ENCODE measurements at places on chromosomes 6 and 20.

- DNase-seq: no peak
Observed at GRCh38 chr6:137353346-137353745, 134.2 kb upstream of the IFNGR1 start.

DNA sequence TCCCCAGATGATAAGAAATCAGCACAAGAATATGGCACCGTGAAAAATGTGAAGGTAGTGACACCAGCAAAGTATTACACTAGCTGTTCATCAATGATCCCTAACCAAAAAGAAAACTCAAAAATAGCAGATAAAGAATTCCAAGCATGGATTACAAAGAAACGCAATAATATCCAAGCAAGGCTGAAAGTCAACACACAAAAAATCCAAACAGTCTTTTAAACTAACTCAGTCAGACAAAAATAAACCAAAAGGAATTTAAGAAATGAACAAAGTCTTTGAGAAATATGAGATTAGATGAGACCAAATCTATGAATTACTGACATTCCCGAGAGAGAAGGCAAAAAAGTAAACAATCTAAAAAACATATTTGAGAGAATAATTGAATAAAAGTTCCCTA lies 976.1 kb upstream of the MAP3K7 start:
- no peak for DNase-seq

DNA sequence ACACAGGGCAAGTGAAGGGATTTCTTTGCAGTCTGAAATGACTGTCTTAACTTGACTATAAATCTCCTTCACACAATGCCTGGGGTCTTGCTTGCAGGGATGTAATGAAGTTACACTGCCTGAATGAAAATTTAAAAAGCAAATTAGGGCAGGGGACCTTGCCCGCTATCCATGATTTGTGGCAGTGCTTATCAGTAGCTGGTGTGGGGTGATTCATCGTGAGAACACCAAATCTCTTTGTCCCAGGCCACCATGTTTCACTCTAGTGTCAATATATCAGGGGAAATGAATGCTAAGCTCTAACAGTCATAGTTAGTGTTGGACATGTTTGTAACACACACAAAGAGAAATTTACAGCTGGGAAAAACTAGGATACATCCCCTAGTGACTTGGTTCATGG lies 713.7 kb upstream of the EPHA7 start:
- no peak for DNase-seq

GRCh38 chr6:10598084-10598960 lies 77.2 kb downstream of the GCNT2 start:
- no peak for DNase-seq

- DNase-seq: no peak
Observed at GRCh38 chr6:5155906-5156305, 70.8 kb downstream of the PPP1R3G start.

DNA sequence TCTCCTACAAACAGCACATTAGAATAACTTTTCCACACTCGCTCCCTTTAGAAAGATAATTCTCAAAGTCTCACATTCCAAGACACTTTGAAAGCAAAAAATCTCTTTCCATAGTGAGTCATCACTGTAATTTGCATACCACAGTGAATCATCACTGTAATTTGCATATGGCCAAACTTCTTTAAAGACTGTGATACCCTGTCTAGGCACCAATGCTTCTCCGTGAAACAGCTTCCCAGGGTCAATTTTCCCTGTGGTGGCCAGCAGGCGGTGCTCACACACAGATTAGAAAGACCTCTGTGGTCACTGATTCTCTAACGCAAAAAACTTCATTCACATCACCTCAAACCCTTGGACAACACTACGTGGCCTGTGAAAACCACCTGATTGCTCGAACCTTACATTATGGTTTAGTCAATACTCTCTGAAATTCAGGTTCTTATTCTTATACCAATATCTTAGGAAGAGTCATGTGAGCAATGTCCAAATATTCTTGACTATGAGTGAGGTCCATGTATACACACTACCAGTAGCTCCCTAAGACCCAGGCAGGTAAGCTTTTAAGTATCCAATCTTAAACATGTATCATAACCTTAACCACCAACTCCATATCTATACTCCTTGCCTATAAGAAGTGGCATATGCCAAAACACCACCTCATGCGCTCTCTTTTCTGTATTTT lies 78.5 kb upstream of the PHACTR1 start:
- peak; percentile 15 for DNase-seq

DNA sequence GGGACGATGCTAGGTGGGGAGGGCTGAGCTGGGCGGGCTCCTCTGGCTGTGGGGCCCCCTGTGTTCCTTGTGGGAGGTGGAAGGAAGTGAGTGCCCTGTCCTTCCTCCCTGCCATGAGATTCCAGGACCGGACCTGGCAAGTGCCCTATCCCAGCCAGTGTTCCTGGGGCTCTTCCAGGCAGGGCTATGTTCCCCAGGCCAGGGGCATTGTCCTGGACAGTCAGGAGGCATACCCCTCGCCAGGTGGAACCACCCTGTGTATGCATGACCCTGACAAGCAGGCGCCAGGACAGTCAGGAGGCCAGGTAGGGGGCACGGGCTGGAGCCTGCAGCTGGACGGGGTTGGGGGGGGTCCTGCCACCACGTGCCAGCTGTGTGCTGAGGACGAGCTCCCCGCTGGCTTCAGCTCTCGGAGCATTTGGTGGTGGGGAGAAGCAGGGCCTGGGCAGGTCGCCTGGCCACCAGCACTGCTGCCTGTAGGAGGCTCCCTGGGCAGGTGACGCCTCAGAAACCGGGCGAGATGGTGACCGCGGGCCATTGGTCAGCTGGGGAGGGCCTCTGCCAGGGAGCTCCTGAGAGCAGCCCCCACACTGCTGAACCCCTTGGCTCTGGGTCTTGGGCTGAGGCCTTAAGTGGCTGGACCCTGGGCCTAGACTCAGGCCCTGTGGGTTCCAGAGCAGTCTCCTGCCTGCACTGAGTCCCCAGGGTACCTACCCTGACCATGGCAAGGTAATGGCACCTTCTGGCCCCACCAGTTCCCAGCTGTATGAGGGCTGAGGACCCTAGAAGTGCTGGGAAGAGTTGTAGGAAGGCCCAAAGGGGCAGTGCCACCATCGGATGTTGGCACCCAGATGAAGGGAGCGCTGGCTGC lies 694 bp downstream of the SLC17A9 start:
- DNase-seq: no peak

DNA sequence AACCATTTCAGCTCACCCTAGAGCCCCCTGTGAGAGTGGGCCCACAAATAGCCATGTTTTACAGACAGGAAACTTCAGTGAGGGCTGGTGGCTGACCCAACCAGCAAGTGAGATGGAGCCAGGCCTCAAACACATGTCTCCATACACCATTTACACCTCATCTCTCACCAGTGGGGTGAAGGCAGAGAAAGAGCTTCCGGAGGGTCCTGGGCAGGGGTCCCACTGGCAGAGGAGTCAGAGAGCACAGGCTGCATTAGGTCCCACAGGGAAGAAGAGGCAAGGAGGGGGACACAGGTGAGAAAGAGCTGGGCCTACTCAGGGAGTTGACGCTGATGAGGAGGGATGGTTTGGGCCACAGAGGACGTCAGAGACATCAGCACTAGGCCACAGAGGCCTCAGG lies 172.6 kb downstream of the VEGFA start:
- no peak for DNase-seq

DNA sequence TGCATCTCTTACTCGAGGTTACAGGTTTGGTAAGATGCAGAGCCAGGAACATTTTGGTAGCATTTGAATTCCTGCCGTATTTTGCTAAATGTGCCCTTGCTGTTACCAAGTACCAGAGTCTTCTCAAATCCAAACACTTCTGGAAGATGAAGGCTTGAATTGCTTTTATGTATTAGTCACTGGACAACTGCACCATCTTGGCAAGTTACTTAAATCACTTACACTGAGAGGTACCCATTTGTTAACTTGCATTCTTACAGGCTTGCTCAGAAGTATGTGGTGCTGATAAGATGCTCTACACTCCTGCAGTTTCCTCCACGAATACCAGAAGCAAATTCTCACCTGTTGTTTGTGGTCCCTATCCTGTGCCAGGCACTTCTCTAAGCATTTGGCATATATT lies 12.7 kb downstream of the IL22RA2 start:
- no peak for DNase-seq

Measured in NCI-H446 (cell line).